ENCODE measurements at places on chromosomes 12 and 14.

DNA sequence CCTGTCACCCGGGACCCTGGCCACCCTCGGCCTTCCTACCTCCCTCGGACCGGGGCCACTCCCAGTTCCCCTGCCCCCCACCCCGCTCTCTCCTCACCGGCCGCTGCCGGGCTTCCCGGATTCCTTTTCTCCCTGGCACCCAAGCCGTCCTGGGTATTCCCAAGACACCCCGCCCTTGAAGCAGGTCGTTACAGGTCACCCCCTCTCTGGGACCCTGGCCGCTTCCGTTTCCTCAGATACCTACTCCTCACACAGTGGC lies 493 bp downstream of the NUMB start:
- DNase-seq, result peak; percentile 30

- DNase-seq, result peak; percentile 69
Observed at GRCh38 chr12:12008931-12009611, 61.7 kb upstream of the BCL2L14 start.

- DNase-seq, result no peak
Observed at GRCh38 chr12:101076921-101077320, 133.1 kb downstream of the SLC5A8 start.

DNA sequence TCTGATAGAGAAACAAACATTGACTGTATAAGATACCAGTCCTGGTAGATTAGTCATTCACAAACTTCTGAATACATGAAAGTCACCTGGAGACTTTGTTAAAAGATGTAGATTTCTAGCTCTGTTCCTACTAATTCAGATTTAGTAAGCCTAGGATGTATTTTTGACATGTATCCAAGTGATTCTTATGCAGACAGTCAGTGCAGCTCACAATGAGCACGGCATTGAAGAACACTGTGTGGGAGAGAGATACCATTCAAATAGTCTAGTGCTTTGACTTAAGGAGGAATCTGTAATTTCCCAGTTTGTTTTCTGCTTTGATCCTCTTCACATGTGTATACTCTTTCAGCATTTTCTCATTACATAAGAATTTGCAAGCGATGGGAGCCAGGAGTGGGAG lies 68.7 kb upstream of the STXBP6 start:
- no peak for DNase-seq

DNA sequence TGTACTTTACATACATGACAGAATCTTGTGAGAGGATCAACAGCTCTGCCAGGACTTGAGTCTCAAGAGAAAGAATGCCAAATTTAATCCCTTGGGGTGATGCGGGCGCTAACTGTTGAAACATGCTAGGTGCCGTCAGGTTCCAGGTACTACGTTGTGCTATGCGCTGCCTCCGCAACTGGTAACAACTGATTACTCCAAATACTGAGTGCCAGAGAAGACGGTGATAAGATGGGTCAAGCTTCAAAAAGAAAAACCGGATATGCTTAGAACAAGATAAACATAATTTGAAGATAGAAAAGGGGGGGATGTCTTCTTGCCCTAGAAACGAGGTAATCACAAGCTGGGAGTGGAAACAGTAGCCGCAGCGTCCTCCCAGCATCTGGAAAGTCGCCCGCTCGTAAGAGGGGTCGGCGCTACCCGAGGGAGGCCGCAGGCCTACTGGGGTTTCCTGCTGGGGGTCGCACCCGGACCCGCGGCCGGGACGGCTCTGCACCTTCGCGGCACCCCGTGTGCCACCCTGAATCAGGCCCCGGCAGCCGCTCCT lies 678 bp downstream of the ZBTB25 start:
- peak; percentile 29 for DNase-seq

- DNase-seq, result no peak
Observed at GRCh38 chr14:25574628-25575325, 524.8 kb upstream of the STXBP6 start.

DNA sequence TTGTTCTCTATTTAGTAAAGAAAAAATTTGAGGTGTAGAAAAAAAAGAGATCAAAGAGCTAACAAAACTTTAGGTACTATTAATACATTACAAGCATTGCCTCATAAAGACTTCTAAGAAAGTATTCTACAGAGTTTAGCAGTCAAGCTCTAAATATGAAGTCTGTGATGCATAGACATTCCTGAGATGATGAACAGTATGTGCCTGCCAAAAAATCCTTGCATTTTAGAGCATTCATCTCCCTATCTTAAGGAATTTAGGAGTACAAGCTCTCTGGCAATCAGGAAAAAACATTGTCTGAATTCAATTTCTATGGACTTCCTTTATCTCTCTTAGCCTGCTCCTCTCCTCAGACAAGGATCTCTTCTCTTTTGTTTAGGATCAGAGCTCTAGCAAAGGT lies 202.6 kb upstream of the LRFN5 start:
- no peak for DNase-seq

GRCh38 chr12:121918679-121919038 lies 267 bp downstream of the CFAP251 start:
- DNase-seq, result no peak

DNA sequence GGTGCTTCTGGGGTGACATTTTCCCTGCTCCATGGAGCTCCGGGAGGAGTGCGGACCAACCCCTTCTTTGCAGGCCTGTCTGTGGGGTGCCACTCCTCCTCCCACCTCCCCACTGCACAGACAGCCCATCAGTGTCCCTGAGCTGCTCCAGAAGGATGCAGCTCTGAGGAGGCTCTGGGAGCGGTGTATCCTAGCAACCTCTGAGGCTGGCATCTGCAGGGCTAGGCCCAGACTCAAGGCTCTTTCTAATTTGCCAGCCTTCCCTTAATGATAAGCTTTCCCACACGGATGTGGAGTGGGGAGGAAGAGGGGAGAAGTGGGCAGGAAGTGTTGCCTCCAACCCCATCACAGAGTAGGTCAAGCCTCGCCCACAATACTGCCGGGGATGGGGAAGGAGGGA lies 59.7 kb downstream of the CALM1 start:
- DNase-seq, result no peak

DNA sequence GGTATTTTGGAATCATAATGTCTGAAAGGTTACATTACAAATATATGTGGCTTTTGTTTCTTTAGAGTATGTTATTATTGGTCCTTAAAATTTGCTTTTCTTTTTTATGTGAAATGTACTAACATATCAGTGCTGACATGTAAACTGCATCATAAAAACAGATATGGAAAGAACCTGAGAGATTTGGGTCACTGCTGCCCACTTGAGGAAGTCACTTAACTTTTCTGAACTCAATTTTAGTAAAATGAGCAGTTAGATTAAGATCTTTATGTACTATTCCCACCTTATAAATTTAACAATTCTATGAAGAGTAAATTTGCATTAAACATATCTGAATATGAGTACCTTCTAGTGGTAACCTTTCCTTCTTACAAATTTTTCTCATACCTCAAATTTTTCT lies 7.5 kb downstream of the PTGR2 start:
- no peak for DNase-seq

GRCh38 chr12:52236386-52237050 lies 3.5 kb downstream of the KRT7 start:
- DNase-seq, result no peak

DNA sequence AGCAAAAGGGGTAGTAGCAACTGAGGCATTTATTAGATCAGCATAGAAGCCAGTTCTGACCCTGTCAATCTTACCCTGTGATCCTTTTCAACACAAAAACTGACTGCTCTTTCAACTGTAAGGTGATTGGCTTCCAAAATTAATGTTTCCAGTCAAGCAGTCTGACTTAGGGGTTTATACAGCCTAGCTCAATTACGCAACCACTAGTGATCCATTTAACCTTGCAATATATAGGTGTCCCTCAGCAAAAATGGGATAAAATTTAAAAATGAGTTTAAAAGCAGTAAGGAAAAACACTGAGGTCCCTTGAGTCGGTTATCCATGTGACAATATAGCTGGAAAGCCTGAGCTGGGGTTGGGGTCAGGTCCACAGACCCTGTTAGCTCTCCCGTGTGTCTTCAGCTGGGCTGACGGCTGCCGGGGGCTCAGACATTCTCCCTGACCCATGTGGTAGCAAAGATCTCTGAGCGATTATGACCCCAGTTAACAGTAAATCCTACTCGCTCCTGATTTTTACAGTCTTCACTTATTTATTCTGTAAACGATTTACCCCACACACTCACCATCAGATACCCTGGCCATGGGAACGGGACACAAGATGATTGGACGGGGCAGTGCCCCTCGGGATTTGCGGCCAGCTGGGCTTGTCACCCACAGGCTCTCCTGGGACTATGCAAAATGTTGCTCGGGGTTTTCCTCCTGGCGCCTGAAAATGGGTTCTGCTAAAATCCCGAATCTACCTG lies 16.6 kb downstream of the ADGRD1 start:
- no peak for DNase-seq

DNA sequence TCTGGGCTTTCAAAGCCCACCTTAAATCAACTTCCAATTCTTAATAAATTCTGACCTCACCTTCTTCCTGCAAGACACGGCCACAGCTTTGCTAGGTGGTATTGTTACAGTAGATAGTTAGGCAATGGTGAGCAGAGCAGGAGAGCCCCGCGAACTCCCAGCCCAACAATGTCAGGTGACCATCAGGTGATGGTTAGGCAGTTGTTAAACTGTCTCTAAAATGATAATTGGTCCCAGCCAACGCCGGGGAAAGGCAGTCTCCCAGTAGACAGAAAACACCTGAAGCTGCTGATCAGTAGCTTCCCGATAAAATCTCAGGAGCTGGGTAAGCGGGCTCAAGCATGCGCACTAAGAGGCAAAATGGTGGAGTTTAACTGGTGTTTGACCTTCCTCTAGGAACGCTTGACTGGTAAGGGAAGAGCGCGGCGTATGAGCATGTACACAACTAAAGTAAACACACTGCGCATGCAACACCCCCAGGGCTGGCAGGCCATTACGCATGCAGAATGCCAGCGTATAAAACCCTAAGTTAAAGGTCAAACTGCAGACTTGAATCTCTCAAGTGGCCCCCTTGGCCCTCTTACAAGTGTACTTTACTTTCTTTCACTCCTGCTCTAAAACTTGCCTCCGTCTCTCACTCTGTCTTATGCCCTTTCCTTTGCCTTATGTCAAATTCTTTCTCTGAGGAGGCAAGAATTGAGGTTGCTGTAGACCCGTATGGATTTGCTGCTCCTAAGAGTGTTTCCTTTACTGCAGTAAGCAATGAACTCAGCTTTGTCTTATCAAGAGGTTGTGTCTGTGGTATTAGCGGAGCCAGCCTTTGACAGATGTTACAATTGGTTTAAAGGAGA lies 113.5 kb downstream of the C12orf75 start:
- no peak for DNase-seq

DNA sequence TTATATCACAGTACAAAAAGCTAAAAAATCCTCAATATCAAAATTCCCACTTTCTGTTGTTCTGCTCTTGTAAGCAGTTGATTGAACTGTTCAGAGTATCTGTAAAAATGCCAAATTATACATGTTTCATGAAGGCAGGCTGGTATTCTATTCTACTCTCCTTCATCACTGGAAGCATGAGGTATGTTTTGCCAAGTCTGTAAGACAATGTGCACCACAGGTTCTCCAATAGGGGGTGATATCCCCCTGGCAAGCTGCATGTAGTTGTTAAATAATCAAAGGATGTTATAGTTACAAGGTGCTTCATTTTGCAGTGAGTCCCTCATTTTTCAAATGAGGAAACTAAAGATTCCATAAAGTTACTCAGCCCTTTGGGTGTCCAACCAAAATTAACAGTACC lies 15.1 kb upstream of the NEK9 start:
- peak; percentile 31 for DNase-seq

GRCh38 chr14:55107766-55108554 lies 21.1 kb upstream of the LGALS3 start:
- peak; percentile 59 for DNase-seq

- no peak for DNase-seq
Observed at GRCh38 chr12:55112378-55112875, 13.8 kb upstream of the OR9K2 start.

GRCh38 chr12:109999983-110000505 lies 814 bp downstream of the ANKRD13A start:
- peak; percentile 37 for DNase-seq

GRCh38 chr12:111602348-111602747 lies 3.2 kb upstream of the ATXN2 start:
- no peak for DNase-seq
